Naive thymus-derived CD8-positive, alpha-beta T cell (primary cell): ENCODE measurements at places on chromosomes 5 and 9. TPM values are rescaled to one million over a fixed set of nuclear protein-coding genes. Genes with fewer than 3 reads are reported as not detected.

GRCh38 chr5:104326966-104327365 lies 764.4 kb upstream of the NUDT12 start:
- no peak for DNase-seq

DNA sequence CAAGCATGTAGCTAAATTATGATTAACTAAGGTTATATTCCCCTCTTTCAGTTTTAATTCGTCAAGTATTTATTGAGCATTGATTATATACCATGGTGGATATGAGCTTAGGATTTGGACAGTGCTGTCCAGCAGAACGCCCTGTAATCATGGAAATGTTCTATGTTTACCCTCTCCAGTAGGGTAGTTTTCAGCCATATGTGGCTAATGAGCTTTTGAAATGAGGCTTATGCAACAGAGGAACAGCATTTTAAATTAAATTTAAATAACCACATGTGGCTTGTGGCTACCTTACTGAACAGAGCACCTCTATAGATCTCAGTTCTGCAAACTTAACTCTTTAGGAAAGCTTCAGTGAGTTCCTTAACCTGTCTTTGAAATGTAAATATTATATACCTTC lies 59.1 kb downstream of the JMY start:
- no peak for DNase-seq

DNA sequence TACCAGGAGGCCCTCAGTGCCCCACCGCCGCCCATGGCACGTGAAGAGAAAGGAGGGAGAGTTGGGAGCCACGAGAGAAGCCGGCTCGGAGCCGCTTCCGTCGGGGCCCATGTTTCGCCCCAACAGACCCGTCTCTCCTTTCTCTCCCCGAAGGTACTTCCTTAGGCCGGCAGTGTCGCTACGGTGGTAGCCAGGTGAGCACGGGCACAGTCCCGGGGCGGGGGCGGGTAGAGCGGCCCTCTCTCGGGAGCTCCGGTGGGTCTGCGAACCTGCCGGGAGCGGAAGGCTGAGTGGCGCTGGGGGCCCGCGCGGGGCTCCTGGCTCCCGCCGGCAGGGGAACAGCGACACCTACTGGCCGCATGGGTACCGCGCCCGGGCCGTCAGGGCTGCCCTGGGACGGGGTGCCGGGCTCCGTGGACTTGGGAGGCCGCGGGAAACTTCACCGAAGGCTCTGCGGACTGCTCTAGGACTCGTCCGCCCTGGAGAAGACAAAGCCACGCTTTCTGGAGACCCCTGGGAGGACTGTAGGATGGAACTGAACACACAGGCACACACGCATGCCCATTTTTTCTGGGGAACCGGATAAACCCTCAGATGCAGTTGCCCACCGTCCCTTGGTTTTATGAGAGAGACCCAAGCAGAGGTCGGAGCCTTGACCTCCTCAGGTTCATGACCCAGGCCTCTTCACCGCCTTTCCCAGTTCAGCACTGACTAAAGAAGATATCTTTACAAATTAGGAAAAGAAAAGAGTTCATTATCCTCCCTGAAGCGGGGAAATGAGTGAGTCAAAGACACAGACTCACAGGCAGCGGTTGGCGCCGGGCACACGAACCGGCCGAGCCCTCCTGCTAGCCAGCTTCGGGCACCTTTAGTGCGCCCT lies 202.5 kb downstream of the MEF2C start:
- DNase-seq = peak; percentile 81

DNA sequence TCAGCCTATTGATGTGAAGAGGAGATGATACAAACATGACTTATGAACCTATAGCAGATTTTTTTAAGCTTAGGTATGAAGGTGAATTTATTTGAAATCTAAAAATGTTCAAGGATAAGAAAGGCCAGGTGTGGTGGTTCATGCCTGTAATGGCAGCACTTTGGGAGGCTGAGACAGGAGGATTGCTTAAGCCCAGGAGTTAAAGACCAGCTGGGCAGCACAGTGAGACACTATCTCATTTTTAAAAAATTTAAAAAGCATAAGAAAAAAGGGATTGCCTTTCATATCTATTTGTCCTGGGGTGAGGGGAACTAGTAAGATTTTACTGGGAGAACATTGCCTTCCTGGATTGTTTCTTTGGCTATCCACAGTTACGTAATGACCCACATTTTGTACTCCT lies 40.8 kb upstream of the SRP19 start:
- DNase-seq = no peak

GRCh38 chr9:114811301-114811700 lies 5.5 kb upstream of the TNFSF15 start:
- no peak for DNase-seq

The WDR38 gene
- total RNA-seq = not detected

The BTNL8 gene
- total RNA-seq = not detected
